Small intestine (tissue), 16 donors: ENCODE measurements at places on chromosomes 12 and 14. TPM values are rescaled to one million over a fixed set of nuclear protein-coding genes. Genes with fewer than 3 reads are reported as not detected.
A peak's percentile ranks its signal among the peaks of the same experiment; 100 is the strongest.

- DNase-seq = no peak
Measured at GRCh38 chr12:95203487-95204030, 13.7 kb downstream of the FGD6 start.

The TEX52 gene
- polyA plus RNA-seq = 0.22 TPM

GRCh38 chr12:43277651-43278540 lies 274.1 kb downstream of the ADAMTS20 start:
- peak; percentile 73 for DNase-seq

DNA sequence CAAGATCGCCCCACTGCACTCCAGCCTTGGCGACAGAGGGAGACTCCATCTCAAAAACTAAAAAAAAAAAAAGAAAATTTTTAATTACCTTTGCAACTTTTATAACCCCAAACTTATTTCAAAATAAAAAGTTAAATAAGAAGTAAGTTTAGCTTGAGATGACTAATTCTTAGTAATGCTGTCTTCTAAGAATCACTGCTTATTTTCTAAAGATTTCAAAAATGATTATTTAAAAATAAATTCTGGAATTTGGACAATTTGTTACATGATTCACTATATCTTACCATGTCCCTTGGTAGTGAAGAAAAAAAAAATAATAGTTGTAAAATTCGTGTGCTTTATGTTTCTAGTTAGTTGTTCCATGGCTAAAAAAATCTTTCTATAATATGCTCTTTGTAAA lies 11.6 kb upstream of the HECTD1 start:
- no peak for DNase-seq

The NOVA1 gene
- polyA plus RNA-seq = 0.27 TPM

The CDK2 gene
- 20.8 TPM for polyA plus RNA-seq

The PIK3C2G gene
- polyA plus RNA-seq = 0.54 TPM

The METAP2 gene
- polyA plus RNA-seq = 55.1 TPM

GRCh38 chr12:23657598-23657997 lies 291.9 kb downstream of the SOX5 start:
- DNase-seq = no peak

DNA sequence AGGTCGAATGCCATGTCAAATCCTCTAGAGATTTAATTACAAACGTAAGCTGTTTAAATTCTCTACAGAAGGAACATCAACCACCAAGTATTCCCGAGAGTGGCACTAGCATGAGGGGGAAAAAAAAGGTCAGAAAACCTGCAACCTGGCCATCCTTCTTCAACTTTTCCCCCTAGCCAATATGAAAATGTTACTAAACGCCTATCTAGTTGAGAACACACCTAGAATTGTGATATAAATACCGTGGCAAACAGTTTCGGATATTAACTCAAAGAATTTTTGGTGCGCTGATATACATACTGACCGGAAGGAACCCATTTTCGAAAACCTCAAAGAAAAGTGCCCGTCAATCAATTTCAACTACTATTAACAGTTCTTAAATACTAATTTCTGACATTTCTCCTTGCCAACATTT lies 1.8 kb downstream of the HNRNPC start:
- no peak for DNase-seq

The RPL10L gene
- polyA plus RNA-seq = not detected

- no peak for DNase-seq
Measured at GRCh38 chr14:51317373-51317772, 77.3 kb downstream of the TMX1 start.

DNA sequence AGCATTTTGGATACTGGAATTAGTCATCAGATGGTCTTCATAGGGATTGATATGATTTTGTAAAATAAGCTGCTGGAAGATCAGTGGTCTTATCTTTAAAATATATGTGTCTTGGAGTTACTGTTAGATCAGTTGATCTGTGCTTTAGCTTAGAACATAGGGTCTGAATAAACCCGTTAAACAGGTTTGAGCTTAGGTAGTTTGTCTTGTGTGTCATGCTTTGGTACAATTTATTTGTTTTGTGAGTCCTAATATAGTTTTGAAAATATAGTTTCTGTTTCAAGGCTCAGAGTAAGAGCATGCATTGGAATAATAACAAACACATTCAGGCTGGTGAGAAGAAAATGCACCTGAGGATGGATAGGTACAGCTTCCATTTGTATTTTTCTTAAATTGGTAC lies 505.0 kb downstream of the SLC16A7 start:
- no peak for DNase-seq

GRCh38 chr12:56154246-56154771 lies 1.9 kb downstream of the MYL6B start:
- DNase-seq = no peak

The EPYC gene
- not detected for polyA plus RNA-seq

GRCh38 chr12:116624516-116624915 lies 65.3 kb downstream of the MAP1LC3B2 start:
- DNase-seq = no peak

GRCh38 chr14:24070285-24071143 lies 848 bp upstream of the CPNE6 start:
- no peak for DNase-seq

- peak; percentile 65 for DNase-seq
Measured at GRCh38 chr14:24851837-24852236, 198.1 kb downstream of the STXBP6 start.

The DCN gene
- polyA plus RNA-seq = 55.4 TPM

DNA sequence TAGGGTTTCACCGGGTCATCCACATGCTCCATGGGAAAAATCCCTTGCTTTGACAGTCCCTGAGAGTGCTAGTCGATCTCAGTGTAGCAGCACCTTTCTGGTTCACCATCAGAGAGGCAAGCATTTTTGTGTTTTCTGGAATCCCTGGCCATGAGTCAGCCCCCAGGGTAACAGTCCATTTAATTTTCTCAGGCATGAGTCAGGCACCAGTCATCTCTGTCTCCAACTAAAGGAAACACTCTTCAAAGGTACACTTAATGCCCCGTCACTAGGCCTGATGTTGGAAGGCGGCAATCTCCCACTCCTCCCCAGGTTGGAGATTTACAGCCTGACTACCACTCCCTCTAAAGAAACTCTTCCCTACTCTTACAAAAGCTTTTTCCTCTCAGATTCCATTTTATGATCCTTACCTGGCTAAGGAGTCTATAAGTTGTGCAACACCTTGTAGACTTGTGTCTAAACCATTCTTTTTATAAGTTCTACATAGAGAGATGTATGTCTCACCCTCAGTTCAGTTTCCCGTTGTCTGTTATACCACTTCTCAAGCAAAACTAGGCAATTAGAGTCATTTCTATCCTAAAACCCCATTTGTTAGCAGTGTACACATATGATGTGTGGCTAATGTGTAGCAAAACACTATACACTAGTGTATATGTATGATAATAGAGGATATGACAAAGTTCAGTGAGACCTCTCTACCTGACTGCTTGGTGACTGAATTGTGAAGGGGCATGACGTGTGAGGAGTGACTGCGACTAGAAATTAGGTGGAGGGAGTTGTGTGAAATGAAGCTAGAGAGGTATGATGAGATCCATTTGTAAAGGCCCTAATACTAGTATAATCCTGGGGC lies 24.6 kb downstream of the TMEM19 start:
- DNase-seq = no peak

DNA sequence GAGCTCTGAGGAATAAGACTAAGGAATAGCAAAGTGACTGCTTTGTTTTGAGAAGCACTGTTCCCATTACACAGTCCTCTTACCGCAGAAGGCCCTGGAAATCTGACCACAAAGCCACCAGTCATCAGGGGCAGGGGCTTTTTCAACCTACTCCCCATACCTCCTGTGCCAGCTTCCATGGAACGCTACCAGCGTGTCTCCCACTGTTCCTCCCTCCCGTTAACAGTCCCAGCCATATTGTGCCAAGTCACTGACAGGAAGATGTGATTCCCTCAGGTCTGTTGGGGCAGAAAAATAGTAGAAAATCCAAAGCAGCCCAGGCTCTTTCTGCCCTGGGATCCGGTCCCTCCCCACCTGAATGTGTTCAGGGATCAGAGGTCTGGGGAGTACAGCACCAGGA lies 46.6 kb upstream of the VPS33A start:
- DNase-seq = no peak

- DNase-seq = no peak
Measured at GRCh38 chr14:49286257-49286983, 299.8 kb downstream of the RPS29 start.

The PPM1H gene
- 1.3 TPM for polyA plus RNA-seq

GRCh38 chr12:53326460-53327185 lies 5.2 kb upstream of the AAAS start:
- DNase-seq = no peak

- DNase-seq = no peak
Measured at GRCh38 chr14:68748260-68748659, 44.6 kb downstream of the ZFP36L1 start.

The TPCN1 gene
- polyA plus RNA-seq = 12.2 TPM

GRCh38 chr14:70947739-70948138 lies 40.5 kb downstream of the PCNX1 start:
- DNase-seq = no peak

- DNase-seq = no peak
Measured at GRCh38 chr12:130806574-130806973, 32.5 kb downstream of the STX2 start.

DNA sequence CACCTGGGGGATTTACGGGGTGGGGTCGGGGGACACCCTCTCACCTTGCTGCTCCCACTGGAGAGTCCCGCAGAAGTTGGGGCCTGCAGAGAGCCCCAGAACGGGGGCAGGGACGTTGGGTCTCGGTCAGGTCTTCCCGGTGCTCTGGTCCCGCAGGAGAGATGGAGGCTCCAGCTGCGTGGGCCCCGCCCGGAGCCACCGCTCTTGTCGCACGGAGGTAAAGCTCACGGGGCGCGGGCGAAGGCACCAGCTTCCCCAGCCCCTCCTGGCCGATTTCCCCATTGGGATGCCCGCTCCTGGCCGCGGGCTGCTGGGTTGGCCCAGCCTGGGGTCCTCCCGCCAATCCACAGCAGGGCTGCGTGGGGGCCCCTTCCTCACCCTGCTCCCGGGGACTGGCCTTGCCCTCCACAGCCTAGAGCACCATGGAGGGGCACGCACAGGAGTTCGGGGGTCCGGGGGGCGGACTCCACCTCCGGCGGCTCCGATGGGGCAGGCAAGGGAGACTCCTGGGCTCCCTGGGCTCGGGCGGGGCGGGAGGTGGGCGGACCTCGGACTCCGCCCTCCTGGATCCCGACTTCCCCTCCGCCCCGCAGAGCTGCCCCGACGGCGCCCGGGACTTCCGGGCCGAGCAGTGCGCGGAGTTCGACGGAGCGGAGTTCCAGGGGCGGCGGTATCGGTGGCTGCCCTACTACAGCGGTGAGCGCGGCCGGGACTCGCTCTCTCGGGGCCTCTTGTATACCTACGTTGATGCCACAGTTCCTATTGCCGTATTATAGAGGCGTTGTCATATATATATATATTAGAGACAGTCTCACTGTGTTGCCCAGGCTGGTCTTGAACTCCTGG lies 8.4 kb downstream of the PAPLN start:
- DNase-seq = peak; percentile 67

The ABCB9 gene
- 2.5 TPM for polyA plus RNA-seq

DNA sequence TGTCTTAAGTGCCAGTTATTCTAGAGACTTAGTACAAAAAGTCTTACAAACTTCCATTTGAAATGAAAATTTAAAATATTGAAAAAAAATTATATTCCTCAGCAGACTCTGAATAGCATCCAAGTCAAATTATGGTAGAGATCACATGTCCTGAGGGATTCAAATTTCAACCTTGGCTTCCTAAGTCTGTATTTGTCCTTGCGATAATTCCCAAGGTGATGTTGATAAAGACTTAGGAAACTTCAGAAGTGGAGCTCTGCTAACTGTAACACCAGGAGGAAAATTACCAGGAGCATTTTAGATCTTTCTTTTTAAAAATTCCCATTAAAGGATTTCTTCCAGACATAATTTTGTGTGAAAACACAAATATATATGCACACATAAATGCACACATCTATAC lies 178.3 kb downstream of the IPO8 start:
- no peak for DNase-seq

GRCh38 chr14:68140076-68140741 lies 320.6 kb downstream of the RAD51B start:
- peak; percentile 88 for DNase-seq

DNA sequence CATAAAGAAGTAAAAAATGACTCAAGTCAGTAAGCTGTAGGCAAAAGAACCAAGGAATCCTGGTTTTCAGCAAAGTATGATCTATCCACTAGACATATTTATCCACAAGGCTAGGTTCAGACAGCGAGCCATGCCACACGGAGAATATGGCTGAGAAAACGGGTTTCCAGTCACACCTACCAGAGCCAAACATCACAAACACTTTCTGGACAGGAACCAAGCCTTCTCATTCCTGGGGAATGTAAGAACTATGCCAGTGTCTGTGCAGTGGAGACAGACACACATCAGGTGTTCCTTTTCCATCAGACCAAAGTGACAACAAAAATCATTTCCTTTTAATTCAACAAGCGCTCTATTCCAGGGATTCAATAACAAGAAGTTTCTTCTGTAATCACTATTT lies 41.1 kb downstream of the AREL1 start:
- no peak for DNase-seq

DNA sequence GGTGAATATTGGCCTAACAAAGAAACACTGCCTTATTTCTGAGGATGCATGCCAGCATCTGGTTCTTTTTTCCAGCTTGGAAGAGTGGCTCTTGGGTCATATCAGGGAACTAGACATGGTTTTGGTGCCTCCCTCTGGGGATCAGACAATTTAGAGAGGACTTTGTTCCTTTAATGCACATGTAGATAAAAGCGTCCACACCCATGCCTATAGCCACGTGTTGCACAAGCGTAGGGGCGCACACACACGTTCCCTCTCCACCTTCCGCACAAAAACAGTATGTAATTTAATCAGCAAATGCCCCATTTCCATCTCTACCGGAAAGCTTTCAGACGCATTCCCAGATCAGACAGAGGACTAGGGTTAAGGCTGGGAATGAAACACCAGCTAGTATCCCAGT lies 61.7 kb upstream of the RIC8B start:
- DNase-seq = peak; percentile 79

- DNase-seq = no peak
Measured at GRCh38 chr12:212415-212714, 1.6 kb downstream of the SLC6A12 start.

The KCNMB4 gene
- 0.81 TPM for polyA plus RNA-seq

GRCh38 chr12:104640956-104641355 lies 184.2 kb downstream of the CHST11 start:
- DNase-seq = no peak

DNA sequence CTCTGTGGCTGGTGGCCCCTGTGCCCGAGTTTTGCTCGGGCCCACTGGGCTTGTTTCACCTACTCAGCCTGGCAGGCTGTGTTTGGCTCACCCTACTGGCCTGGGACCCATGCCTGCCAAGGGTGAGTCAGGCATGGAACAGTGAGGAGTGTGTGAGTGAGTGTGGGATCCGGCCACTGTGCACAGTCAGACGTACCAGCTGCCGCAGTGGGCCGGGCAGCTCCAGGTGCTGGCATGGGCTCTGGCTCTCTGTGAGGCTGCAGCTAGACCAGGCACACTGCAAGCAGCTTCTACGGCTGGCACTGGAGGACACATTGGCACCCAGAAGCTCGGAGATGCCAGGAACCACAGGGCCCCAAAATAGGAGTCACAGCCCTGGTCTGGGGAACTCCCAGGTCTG lies 40.6 kb downstream of the HSD17B6 start:
- no peak for DNase-seq

The KLRF1 gene
- polyA plus RNA-seq = 0.24 TPM

The OR6C1 gene
- polyA plus RNA-seq = not detected

The LRFN5 gene
- not detected for polyA plus RNA-seq
